ENCODE measurements at places on chromosomes 3 and 15.

DNA sequence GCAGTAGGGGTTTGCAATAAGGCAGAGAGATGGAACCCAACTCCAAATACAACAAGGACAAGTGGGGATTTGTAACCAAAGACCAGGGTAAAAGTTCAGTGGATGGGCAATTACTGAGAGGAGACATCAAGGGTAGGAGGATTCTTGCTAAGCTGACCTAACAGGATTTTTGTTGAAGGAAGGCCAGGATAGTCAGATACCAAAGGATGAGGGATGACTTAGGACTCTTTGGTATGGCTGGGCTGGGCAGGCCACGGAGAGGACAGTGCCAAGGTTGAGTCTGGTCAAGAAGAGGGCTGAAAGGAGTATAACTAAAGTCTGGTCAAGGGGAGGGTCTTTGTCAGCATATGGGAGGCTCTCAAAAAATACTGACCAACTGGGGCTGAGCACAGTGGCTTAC is 85.3 kb upstream of the UBE2E2 start:
- no peaks in the 10 kb centered on the region for H3K4me1 ChIP-seq
- no peak overlapping the region for H3K4me3 ChIP-seq
- no peak overlapping the region for H3K27ac ChIP-seq
- DNase-seq, result no peak
- no peaks in the 10 kb centered on the region for H3K27me3 ChIP-seq

DNA sequence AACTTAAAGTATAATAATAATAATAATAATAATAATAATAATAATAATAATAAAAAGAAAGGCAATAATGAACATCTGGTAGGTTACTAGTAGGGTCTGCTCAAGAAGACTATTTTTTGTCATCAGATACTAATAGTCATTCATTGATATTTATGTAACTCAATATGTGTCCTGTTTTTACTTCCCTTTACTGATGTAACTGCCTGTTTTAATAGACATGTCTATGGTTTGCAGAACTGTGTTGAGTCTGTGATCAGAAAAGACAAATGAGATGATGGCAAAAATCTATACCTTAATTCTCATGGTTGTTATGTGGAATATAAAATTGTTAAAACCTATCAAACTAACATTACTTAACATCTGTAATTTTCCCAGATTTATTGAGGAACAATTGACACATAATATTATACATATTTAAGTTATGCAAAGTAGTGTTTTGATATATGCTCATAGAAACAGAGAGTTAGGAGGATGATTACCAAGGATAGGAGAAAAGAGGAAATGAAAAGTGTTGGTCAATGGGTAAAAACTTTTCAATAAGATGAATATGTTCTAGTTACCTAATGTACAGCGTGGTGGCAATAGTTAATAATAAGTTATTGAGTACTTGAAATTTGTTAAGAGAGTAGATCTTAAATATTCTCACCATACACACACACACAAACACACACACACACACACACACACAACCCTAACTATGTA is 699.4 kb downstream of the ZPLD1 start:
- H3K27ac ChIP-seq, result no peak overlapping the region
- no peaks in the 10 kb centered on the region for H3K27me3 ChIP-seq
- no peak for DNase-seq
- no peaks in the 10 kb centered on the region for H3K36me3 ChIP-seq

- H3K4me1 ChIP-seq, result no peaks in the 10 kb centered on the region
- DNase-seq, result no peak
- no peak overlapping the region for H3K4me3 ChIP-seq
- no peaks in the 10 kb centered on the region for H3K27me3 ChIP-seq
Observed at GRCh38 chr15:42319206-42319605, 40.1 kb upstream of the CAPN3 start.

DNA sequence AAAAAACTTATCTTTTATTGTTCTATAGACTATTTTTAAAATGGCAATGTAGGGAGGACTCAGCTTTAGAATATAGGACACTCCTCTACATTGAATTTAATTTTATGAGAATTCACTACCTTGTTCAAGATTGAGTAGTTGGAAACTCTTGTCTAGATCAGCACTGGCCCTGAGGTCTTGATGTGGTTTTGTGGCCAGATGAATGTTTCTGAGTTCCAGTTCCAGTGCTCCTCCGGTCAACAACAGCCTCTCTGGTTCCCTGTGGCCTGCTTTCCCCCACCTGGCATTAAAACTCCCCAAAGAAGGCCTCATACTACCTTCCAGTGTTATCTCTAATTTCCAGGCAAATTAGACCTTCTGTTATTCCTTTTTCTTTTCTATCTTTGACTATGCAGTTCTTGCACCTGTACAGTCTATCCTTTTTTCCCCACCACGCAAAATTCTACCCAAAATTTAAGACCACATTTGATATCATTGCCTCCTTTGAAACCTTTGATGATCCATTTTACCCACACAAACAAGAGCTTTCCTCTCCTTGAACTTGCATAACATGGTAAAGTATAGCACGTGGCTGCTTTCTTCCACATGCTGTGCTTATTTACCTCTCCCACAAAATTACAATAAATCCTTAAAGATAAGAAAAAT is 9.6 kb upstream of the ANP32A start:
- no peak overlapping the region for H3K4me3 ChIP-seq
- no peaks in the 10 kb centered on the region for H3K27me3 ChIP-seq
- H3K4me1 ChIP-seq, result peaks cover 9% of the 10 kb centered on the region
- H3K27ac ChIP-seq, result no peak overlapping the region

- no peaks in the 10 kb centered on the region for H3K27me3 ChIP-seq
- DNase-seq, result no peak
- no peak overlapping the region for H3K4me3 ChIP-seq
- no peaks in the 10 kb centered on the region for H3K36me3 ChIP-seq
Observed at GRCh38 chr15:79659691-79660090, 227.6 kb downstream of the MINAR1 start.

- H3K27me3 ChIP-seq, result no peaks in the 10 kb centered on the region
- DNase-seq, result no peak
- H3K4me1 ChIP-seq, result no peaks in the 10 kb centered on the region
- H3K27ac ChIP-seq, result no peak overlapping the region
- H3K4me3 ChIP-seq, result no peak overlapping the region
Observed at GRCh38 chr3:179401561-179401960, 49.7 kb downstream of the GNB4 start.

DNA sequence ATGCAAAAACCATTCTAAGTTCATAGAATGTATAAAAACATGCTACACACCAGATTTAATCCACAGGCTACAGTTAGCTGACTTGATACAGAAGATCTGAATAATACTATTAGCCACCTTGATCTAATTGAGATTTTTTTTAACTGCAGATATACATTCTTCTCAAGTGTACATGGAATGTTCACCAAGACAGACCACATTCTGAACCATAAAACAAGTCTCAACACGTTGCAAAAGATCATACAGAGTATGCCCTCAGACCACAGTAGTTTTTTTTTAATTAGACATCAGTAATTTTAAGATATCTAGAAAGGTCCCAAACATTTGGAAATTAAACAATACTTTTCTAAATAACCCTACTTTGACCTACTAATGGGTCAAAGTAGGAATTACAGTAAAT is 83.3 kb downstream of the FGF7 start:
- H3K36me3 ChIP-seq, result no peaks in the 10 kb centered on the region
- no peak overlapping the region for H3K27ac ChIP-seq
- no peak overlapping the region for H3K4me3 ChIP-seq
- DNase-seq, result no peak
- H3K4me1 ChIP-seq, result no peaks in the 10 kb centered on the region
- no peaks in the 10 kb centered on the region for H3K27me3 ChIP-seq

GRCh38 chr3:28598165-28598564 is 249.5 kb upstream of the AZI2 start:
- no peaks in the 10 kb centered on the region for H3K27me3 ChIP-seq
- no peak for DNase-seq
- H3K4me3 ChIP-seq, result no peak overlapping the region
- H3K27ac ChIP-seq, result no peak overlapping the region

DNA sequence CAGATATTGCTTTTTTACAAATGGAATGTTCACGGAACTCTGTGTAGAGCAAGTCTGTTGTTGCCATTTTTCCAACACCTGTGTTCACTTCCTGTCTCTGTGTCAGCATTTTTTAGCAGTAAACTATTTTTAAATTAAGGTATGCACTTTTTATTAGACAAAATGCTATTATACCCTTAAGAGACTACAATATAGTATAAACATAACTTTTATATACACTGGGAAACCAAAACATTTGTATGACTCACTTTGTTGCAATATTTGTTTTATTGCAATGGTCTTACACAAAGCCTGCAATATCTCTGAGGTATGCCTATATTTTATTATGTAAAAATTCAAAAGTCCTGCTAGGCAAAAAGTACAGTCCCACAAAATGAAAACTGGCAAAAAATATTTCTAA is 39.8 kb upstream of the FGF7 start:
- H3K27ac ChIP-seq, result no peak overlapping the region
- no peaks in the 10 kb centered on the region for H3K4me1 ChIP-seq
- no peak overlapping the region for H3K4me3 ChIP-seq
- no peaks in the 10 kb centered on the region for H3K27me3 ChIP-seq
- no peaks in the 10 kb centered on the region for H3K36me3 ChIP-seq
- no peak for DNase-seq

GRCh38 chr3:6444888-6445658 is 415.8 kb upstream of the GRM7 start:
- H3K4me1 ChIP-seq, result no peaks in the 10 kb centered on the region
- no peak overlapping the region for H3K4me3 ChIP-seq
- H3K27ac ChIP-seq, result no peak overlapping the region
- H3K27me3 ChIP-seq, result no peaks in the 10 kb centered on the region
- H3K36me3 ChIP-seq, result no peaks in the 10 kb centered on the region

- no peaks in the 10 kb centered on the region for H3K27me3 ChIP-seq
- peaks cover 63% of the 10 kb centered on the region for H3K4me1 ChIP-seq
- no peaks in the 10 kb centered on the region for H3K36me3 ChIP-seq
- H3K27ac ChIP-seq, result peak overlapping the region; percentile 8
Observed at GRCh38 chr3:4584456-4585249, 91.5 kb downstream of the ITPR1 start.

GRCh38 chr3:37492977-37493471 is 318.6 kb upstream of the LRRFIP2 start:
- H3K4me3 ChIP-seq, result no peak overlapping the region
- no peaks in the 10 kb centered on the region for H3K4me1 ChIP-seq
- H3K27ac ChIP-seq, result no peak overlapping the region
- no peaks in the 10 kb centered on the region for H3K27me3 ChIP-seq
- DNase-seq, result no peak

- H3K27ac ChIP-seq, result no peak overlapping the region
- H3K4me3 ChIP-seq, result no peak overlapping the region
- no peak for DNase-seq
Observed at GRCh38 chr3:140265302-140265701, 330.3 kb downstream of the CLSTN2 start.

DNA sequence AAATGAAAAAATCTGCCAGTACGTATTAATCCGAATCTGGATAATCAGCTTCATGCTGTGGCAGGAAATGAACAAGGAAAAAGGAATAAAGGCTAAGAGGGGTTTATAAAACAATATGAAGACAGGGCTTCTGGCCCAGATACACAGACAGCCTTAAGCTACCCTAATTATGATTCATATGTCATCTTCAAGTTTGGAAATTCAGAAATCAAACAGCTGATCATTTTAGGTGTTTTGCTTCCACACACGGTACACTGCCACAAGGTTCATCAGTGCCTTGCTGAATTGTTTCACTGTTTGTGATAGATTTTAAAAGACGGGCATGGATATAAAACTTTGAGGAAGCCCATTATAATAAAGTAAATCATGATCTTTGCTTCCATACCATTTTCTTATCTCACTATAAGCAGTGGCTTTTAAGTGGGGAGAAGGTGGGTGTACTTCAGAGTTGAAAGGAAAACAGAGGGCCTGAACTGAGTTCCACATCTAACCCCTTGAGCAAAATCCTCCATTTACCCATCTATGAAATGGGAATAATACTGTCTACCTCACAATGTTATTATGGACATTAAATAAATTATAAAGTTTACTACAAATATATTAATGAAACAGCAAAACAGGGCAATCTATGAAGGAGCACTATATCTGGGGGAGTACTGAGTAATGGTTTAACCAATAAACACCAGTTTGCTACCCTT is 15.7 kb downstream of the GTPBP8 start:
- no peaks in the 10 kb centered on the region for H3K27me3 ChIP-seq
- H3K4me1 ChIP-seq, result peaks cover 58% of the 10 kb centered on the region
- H3K4me3 ChIP-seq, result peak overlapping the region; percentile 4

GRCh38 chr15:90203473-90203872 is 2.3 kb downstream of the SEMA4B start:
- H3K4me3 ChIP-seq, result no peak overlapping the region
- no peaks in the 10 kb centered on the region for H3K27me3 ChIP-seq
- H3K4me1 ChIP-seq, result peaks cover 24% of the 10 kb centered on the region
- DNase-seq, result no peak
- no peak overlapping the region for H3K27ac ChIP-seq

DNA sequence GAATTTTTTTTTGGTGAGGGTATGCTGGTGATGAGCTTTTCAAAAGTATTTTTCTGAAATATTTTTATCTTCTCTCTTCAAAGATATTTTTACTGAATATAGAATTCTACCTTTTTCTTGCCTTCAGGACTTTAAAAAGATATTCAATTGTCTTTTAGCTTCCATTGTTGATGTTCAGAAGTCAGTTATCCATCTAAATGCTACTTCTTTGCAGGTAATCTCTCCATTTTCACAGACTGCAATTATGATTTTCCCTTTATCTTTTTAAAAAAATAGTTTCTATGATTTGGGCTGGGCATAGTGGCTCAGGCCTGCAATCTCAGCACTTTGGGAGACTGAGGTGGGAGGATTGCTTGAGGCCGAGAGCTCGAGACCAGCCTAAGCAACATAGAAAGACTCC is 222.4 kb downstream of the IL20RB start:
- H3K4me1 ChIP-seq, result no peaks in the 10 kb centered on the region
- H3K36me3 ChIP-seq, result no peaks in the 10 kb centered on the region
- DNase-seq, result no peak
- H3K27ac ChIP-seq, result no peak overlapping the region
- H3K4me3 ChIP-seq, result no peak overlapping the region

GRCh38 chr15:70152070-70152480 is 54.4 kb upstream of the TLE3 start:
- no peak overlapping the region for H3K27ac ChIP-seq
- H3K36me3 ChIP-seq, result no peaks in the 10 kb centered on the region
- no peaks in the 10 kb centered on the region for H3K4me1 ChIP-seq
- H3K4me3 ChIP-seq, result no peak overlapping the region

DNA sequence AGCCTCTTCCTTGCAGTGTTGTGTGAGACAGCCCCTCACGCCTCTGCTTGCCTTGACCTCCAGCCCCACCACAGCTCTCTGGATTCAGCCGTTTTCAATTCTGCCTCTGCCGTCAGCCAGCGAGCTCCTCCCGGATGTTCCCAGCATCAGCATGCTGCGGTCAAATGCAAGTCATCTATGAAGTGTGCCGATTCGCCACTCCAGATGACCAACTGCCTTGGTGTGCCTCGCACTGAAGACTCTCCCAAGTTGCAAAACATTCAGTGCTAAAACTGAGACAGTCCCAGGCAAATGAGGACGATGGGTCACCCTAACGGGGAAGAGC is 30.6 kb upstream of the RASA2 start:
- no peaks in the 10 kb centered on the region for H3K27me3 ChIP-seq
- no peak overlapping the region for H3K27ac ChIP-seq

Data from CD4-positive, alpha-beta memory T cell (primary cell).